ENCODE measurements at places on chromosomes 2 and 18. TPM values are rescaled to one million over a fixed set of nuclear protein-coding genes. Genes with fewer than 3 reads are reported as not detected.

GRCh38 chr2:215905691-215906090, 107.7 kb downstream of the MREG start:
- DNase-seq = no peak

DNA sequence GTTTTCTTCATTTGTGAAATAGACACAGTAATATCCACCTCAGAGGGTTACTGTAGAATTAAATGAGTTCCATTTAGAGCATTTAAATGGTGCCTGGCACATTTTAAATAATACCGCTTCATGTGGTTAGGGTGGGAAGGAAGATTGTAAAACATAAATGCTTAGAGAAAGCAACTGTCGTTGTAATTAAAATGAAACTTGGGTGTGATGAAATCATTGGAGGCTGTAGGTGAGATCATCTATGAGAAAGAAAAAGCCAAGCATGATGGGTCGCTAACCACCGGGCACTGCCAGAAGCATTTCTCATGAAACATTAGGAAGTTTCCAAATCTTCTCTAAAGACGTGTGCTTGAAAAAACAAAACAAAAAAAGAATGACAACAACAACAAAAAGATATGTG, 8.2 kb upstream of the SLC39A10 start:
- DNase-seq = no peak

GRCh38 chr2:214310319-214310718, 100.5 kb upstream of the VWC2L start:
- DNase-seq = no peak

DNA sequence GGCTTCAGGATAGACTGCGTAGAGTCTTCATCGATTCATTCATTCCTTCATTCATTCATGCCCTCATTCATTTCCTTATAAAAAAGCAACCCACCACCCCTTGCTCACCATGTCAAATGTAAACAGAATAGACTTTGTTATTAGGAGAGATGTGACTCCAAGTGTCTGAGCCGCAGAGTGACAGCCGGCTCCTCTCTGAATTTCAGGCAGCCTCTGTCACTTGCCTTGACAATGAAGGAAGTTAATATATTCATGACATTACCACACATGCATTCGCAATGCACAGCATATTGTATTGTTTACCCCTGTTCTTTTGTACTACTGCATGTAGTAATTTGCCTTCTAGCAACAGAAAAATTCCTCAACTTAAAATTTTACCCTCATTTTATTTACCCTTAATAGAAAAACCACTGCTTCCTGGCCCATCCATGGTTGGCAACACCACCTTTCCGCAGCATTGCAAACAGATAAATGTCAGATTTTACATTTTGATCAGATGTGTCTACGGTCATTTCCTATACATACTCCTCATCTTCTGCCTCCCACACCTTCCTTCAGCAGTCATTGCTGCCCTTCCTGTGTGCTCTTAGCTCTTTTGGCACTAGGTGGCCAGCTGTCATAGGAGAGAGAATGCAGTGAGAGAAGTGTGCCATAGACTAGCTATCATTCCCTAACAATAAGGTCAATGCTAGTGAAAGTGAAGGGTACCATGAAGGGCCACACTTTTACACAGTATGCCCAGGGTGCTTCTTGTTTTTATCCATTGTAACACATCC, 1090.8 kb downstream of the BCL11A start:
- no peak for DNase-seq

GRCh38 chr18:75521816-75522215, 94.3 kb upstream of the SMIM21 start:
- no peak for DNase-seq

- no peak for DNase-seq
These were observed 214.2 kb upstream of the RAB6C start for GRCh38 chr2:129765326-129765677.

DNA sequence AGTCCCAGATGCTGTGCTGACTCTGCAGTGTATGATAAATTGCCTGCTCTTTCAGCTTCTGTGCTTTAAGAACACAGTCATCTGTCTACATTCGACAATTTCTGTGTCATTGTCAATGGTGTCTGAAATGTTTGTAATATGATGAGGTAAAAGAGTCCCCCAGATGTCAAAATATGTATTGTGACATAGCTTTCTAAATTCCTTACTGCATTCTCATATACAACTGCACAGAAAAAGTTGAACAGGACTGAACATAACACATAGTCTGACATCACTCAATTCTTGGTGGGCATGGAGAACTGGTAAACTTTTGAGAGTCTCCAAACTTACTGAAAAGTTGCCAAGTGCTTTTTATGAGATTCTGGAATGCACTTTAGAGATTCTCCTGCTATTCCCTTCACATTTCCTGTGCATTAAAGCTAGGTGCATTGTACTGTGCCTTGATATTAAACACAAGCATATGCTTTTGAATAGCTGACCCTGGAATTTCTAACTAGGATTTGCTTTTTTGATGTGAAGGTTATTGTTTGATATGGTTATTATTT, 48.1 kb upstream of the ARHGAP28 start:
- no peak for DNase-seq

DNA sequence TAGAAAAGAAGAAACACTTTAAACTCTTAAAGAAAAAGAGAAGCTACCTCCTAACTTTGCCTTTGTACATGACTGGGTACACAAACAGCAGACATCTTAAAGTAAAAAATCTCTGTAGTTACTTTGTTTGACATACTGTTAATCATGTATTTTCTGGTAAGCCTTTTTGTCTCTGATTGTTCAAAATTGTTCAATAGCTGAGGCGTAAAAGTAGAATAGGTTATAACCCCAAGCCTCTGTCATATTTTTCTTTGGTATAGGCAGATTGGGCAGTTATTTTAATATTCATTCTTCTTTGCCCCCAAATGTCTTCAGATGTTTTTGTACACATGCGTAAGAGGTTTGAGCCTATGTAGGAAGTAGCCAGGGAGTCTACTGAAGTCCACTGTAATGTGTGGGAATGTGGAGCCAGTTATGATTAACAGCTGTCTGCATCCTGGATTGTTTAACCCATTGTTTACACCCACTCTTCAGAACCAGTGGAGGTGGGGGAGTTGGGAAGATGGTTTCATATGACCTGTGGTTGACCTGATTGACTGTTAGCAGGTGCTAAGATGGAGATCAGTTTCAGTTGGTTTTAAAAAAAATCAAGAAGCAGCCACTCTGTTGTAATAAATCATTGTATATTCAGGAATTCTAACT, 150.5 kb downstream of the TANC1 start:
- DNase-seq = no peak

DNA sequence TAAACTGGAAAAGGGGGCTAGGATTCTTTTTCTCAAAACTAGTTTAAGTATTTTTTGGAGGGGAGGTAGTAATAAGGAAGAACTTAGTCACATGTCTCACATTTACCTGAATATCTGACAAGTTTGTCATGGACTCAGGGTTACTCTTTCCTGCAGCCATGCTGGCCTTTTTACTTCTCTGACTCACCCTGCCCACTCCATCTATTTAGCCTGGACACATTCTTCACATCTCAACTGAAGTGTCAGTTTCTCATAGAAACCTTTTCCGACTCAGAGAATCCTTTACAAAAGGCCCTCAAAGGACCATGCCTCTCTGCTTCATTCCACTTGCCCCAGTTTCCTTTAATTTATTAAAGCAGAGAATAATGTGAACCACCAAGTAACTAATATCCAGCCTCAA, 42.6 kb downstream of the SCN7A start:
- no peak for DNase-seq

- DNase-seq = no peak
These were observed 69.4 kb upstream of the MMADHC start for GRCh38 chr2:149656996-149657395.

GRCh38 chr18:61973273-61974115, 80.7 kb upstream of the RNF152 start:
- DNase-seq = no peak

DNA sequence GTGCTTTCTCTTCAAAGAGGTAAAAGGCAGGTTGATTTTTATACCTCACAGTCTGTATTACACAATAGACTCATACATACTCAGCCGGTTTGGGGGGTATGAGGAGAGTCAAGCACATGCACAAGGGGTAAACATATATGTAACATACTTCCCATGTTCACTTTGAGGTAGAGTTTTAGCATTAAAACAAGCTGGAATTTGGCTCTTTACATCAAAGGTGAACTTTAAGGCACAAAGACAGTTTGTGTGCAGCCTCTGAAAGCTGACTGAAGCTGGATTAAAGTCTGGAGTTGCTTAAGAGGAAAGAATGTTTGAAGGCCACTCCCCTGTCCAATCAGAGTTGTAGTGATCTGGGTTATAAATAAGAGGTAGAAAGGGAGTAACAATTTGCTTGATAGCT, 282.0 kb downstream of the DPP10 start:
- no peak for DNase-seq

DNA sequence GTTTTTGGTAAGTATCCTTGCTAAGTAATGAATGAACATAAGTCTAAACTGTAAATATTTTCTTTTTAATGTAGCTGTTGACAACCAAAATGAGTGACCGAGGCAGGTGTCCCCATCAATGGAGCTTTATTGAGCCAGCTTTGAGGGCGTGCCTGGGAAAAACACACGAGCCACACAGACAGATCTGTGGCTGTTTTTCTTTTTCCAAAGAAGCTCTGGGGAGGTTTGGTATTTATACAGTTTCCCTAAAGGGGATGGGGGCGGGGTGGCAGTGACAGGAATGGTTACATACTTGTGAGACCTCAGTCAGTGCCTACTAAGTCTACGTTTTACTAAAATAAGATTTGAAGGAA, 11.2 kb downstream of the DBI start:
- DNase-seq = no peak

- no peak for DNase-seq
These were observed 57.4 kb downstream of the LINC00305 start for GRCh38 chr18:64091526-64091925.

DNA sequence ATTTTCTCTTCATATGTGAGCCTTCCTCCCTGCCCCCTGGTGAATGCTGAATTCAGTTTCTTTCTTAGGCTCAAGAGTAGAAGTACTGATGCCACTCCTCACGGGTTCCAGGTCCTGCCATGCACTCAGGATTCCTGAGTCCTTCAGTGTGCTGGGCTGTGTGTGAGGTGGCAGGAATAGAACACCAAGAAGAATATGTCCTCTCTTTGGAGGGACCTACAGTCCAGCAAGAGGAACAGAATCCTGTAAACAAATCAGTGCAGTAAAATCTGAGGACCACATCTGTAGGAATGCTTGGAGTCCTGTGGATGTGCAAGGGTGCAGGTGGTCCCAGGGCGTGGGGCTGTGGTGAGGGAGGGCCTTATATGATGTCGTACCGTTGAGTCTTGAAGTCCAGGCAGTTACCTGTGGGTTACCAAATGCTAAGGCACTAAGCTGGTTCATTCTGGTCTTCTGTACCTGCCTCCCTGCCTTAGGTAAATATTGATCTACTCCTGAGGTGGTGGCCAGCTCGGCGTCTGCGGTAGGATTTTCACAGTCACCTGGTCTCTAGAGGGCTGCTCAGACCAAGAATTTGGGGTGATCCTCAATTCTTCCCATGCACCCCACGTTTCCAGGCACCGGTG, 5.5 kb downstream of the ASAP2 start:
- no peak for DNase-seq

The LOXL3 gene
- total RNA-seq = 13.9 TPM

The MPV17 gene
- total RNA-seq = 60.0 TPM

The NEB gene
- under 0.01 TPM for total RNA-seq

The ESPNL gene
- total RNA-seq = not detected

The TRIB2 gene
- 83.6 TPM for total RNA-seq

The GPD2 gene
- total RNA-seq = 41.6 TPM

The ACKR3 gene
- 61.5 TPM for total RNA-seq

The CABYR gene
- total RNA-seq = not detected

The RESP18 gene
- total RNA-seq = not detected
